T-helper 2 cell (primary cell): ENCODE measurements at places on chromosomes 7 and 10.

GRCh38 chr7:14191686-14192098 lies 202.2 kb upstream of the ETV1 start:
- DNase-seq, result no peak

DNA sequence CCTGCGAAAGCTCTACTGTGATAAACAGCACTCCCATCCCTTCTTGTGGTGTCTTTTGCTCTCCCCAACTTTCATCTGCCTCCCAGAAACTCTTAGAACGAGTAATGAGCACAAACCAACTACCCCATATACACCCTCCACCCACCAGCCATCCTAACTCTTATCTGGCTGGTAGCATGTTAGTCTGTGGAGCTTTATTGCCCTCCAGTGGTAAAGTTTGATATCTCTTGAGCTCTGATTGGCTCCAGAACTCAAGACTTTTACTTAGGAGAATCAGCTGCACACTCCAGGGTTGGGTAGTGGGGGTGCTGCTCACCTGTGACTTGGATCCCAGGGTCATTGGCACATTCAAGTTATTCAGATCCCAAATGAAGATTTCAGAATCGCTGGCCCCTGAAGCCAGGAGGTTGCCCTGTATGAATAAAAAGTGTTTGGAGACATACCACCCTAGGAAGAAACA lies 10.9 kb downstream of the SEC31B start:
- peak; percentile 89 for DNase-seq

- no peak for DNase-seq
These were observed 46.8 kb downstream of the INSYN2A start for GRCh38 chr10:127149501-127150081.

GRCh38 chr7:41979834-41980307 lies 257.1 kb downstream of the GLI3 start:
- DNase-seq, result no peak

DNA sequence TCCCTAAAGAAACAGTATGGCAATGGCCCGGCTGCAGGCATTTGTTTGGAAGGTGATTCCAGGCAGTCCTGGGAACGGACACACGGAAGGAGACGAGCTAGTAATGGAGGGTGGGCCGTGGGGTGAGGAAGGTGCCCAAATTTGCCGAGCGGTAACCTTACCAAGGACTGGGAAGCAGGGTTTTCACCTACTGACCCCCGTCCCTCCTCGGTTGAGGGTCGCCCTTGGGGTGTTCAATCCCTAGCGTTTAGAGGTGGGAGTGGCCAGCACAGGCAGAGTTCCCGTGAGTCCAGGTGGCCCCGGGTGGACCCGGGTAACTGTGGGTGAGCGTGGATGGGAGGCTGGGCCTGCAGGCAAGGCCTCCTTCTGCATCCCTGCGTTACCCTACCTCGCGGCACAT lies 198.8 kb downstream of the TCERG1L start:
- no peak for DNase-seq

- DNase-seq, result no peak
These were observed 178.2 kb upstream of the NAMPT start for GRCh38 chr7:106462914-106463482.

GRCh38 chr7:25288556-25289307 lies 60.4 kb upstream of the NPVF start:
- DNase-seq, result no peak

DNA sequence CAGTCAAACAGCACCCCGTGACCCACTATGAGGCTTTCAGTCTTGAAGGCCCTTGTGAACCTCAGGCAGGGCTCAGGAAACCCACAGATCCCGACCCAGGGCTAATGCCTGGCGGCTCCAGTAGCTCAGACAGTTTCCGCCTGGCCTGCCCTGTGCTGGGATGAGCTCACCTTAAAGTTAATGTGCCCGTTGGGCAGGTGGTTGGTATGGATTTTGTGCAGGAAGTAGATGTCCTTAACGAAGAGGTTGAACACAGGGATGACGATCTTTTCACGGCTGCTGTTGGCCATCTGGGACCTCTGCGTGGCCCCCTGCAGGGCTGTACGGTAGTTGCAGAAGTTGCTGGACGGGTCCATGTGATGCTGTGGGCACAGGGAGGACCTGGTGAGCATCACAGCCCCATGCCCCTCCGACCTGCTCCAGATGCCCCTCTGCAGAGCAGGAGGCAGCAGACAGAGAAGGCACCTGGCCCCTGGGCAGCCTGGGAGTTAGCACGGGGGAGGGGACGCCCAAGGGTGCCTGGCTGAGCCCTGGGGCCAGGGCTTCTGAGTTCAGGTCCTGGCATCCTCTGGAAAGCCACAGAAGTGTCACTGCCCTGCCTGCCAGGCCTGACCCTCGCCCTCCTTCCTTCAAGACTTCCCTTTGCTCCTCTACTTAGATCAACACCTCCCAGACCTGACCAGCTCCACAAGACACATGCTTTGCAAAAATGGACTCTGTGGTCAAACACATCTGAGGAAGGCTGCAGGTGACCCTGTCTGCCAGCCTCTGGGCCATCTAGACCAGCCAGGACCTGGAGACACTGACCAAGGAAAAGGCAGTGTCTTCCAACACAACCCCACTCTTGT lies 59.8 kb downstream of the CSGALNACT2 start:
- DNase-seq, result no peak

DNA sequence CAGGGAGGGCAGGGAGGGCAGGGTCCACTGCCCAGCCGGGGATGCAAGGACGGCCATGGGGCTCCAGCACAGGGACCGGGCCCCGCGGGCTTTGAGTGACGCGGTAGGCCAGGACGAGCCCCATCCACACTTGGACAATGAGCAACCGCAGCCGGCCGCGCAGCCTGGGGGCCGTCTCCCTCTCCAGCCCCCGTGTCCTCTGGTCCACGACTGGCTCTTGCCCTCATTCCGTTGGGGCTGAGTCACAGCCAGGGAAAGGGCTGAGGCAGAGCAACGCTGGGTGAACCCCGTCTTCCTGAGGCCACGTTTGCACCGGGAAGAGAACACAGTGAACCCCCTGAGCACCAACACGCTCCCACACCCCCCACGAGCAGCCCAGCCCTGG lies 23.7 kb downstream of the SHH start:
- DNase-seq, result no peak

DNA sequence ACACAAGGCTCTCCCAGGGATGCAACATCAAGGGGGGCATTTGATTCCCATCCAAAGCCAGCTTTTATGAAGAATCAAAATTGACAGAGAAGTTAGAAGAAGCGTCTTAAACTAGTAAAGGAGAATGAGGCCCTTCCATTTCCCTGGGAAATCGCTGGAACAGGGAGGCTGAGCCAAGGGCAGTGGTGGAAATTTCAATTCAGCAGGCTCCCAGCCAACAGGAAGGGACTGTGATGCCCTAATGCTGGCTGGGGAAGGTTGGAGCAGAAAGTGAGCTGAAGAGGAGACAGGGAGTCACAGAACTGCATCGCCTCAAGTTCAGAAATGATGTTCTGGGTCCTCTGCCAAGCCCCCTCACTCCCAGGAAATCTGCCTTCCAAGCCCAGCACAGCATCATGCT lies 517.3 kb downstream of the GRID1 start:
- DNase-seq, result no peak

DNA sequence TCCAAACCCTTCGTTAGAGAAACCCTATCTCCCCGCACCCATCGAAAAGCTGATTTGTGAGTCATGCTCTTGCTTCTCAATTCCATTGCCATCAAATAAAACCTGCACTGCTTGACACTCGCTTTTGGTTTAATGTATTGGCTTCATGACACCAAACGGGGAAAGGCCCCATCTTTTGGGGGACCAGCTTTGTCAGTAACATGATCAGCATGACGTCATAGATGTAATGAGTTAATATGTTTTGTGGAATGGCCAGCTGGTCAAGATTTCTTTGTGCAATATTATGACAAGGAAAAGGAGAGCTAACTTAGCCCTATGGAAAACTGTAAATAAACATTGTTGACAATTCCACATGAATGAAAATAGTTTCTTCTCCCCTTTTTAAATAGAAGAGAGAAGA lies 1260.5 kb upstream of the CELF2 start:
- DNase-seq, result no peak

DNA sequence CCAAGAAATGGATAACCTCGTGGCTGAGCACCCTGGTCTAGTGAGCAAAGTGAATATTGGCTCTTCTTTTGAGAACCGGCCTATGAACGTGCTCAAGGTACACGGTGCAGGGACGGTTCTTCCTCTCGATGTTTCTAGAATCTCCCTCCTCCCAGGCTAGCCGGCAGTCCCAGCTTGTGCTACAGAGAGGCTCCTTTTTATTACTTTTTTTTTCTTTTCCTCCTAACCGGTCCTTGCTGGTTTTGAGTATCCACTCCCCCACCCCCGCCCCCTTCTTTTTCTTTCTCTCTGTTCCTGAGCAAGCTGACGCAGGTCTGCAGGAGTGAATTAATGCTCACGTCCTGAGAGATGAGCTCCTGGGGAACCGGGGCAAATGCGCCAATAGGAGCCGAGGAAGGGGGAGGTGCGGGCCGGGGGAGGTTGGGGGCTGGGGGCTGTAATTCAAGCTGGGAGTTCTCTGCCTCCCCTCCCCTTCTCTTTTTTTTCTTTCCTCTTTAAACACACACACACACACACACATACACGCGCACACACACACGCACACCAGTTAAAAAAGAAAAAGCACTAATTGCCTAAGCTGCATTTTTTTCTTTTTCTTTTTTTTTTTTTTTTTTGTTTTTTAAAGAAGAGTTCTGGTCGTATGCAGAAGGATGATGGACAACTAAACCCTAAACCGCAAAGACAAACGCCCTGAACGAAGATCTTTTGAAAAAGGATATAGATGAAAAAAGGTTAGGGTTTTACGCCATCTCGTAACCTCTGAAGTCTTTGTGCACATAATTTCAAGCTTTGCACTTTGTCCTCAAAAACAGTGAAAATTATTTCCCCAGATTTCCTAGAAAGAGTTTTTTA lies 6.6 kb downstream of the CPA2 start:
- peak; percentile 9 for DNase-seq

DNA sequence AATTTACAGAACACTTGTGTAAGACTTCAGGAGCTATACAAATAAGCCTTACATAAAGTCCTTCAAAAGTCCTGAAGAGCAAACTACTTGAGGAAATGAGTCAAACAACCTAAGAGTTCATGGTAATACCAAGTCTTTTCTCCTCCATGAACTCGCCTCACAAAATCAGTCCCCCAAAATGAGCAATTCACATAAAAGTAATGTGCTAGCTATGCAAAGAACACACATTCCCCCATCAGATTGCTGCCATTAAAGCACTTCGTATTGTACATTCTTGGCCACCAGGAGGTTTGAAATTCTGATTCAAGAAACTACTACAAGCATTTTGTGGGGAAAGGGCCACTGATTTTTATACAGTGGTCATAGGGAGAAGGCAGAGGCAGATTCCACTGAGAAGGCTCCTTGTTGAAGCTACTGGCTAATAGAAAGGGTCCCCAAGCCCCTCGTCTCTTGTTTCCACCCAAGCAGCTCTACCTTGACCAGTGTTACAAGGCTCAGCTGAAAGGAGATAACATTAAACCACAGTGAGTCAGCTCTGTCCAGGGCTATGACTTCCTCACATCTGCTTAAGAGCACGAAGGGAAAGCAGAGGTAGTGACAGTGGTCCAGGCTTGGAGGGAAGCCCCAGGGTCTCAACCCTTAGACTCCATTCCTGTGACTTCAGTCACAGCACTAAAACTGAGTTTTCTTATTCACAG lies 115.2 kb upstream of the CDK1 start:
- DNase-seq, result no peak

DNA sequence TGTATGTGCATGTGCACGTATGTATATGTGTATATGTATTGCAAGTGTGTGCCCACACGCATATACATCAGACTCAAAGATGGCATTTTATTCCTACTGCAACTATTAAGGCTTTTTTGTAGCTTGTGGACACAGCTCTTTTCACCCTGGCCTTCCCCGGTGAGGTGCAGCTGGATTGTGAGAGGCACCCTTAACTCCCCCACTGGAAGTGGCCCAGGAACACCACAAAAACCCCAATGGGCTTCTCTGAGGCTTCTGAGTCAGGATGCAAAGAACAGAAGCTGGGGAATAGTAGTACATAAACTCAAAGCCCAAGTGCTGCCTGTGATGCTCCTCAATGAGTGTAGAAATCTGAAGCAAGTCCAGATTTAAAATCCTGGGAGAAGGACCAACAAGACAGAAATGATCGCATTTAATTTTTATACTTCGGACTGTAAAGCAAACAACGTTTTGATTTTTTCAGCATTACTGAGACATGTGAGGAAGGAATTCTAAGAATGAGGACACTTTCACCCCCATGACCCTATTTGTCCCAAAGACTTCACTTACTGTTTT lies 369.2 kb upstream of the MGMT start:
- no peak for DNase-seq

DNA sequence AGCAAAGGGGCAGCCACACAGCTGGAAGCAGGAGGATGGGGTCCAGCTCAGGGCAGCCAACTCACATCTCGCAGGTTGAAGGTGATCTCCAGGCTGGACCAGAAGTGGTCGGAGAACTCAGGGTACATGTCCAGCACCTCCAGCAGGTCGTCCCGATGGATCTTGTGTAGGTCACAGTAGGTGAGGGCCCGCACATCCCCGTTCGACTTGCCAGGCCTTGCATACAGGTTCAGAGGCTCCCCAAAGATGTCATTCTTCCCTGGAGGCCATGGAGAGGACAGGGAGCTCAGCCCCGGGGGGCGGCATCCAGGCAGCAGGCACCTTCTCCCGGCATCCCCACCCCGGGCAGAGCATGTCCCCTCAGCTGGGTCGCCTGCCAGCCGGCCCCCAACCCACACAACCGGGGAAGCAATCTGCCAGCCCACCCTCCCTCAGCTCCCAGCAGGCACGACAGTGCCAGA lies 29.3 kb downstream of the KCNH2 start:
- DNase-seq, result peak; percentile 3

GRCh38 chr7:28558236-28558635 lies 145.9 kb downstream of the CREB5 start:
- DNase-seq, result no peak

GRCh38 chr7:46513447-46513848 lies 592.4 kb upstream of the IGFBP3 start:
- DNase-seq, result no peak

GRCh38 chr7:75055830-75056772 lies 17.5 kb downstream of the RCC1L start:
- DNase-seq, result no peak

GRCh38 chr7:26681819-26682418 lies 182.5 kb downstream of the SKAP2 start:
- no peak for DNase-seq

GRCh38 chr7:35849158-35849831 lies 48.4 kb downstream of the SEPTIN7 start:
- no peak for DNase-seq

GRCh38 chr10:111479966-111480365 lies 403.1 kb downstream of the ADRA2A start:
- no peak for DNase-seq

DNA sequence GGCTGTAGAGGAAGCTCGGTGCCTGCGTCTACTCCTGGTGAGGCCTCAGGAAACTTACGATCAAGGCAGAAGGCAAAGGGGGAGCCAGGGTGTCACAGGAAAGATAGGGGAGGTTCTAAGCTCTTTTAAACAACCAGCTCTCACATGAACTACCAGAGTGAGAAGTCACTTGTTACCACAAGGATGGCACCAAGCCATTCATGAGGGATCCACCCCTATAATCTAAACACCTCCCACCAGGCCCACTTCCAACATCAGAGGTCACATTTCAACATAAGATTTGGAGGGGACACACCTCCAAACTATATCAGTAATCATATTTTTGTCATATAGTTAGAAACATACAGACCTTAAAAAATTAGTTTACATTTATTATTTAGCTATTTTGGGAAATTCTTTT lies 9.4 kb downstream of the NOC3L start:
- no peak for DNase-seq

- DNase-seq, result no peak
These were observed 195.4 kb downstream of the EBF3 start for GRCh38 chr10:129768437-129769355.
